ENCODE measurements at places on chromosomes 6 and 20. TPM values are rescaled to one million over a fixed set of nuclear protein-coding genes. Genes with fewer than 3 reads are reported as not detected.

DNA sequence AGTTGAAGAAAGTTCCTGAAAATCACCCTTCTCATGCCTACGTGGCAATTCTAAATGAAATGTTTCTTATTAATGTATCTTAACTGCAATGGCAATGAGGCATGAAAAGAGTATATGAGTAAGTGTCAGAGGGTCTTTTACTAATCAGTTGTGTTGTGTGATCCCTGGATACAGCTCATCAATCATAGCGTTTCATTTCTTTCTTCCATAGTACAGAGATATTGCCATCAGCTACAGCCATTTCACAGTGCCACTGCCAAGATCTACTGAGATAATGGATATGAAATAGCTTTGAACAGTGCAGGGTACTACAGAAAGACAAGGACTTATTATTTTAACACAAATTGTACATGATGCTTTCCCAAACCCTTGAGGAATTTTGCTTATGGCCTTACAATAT, 450.8 kb downstream of the KHDRBS2 start:
- DNase-seq = no peak

DNA sequence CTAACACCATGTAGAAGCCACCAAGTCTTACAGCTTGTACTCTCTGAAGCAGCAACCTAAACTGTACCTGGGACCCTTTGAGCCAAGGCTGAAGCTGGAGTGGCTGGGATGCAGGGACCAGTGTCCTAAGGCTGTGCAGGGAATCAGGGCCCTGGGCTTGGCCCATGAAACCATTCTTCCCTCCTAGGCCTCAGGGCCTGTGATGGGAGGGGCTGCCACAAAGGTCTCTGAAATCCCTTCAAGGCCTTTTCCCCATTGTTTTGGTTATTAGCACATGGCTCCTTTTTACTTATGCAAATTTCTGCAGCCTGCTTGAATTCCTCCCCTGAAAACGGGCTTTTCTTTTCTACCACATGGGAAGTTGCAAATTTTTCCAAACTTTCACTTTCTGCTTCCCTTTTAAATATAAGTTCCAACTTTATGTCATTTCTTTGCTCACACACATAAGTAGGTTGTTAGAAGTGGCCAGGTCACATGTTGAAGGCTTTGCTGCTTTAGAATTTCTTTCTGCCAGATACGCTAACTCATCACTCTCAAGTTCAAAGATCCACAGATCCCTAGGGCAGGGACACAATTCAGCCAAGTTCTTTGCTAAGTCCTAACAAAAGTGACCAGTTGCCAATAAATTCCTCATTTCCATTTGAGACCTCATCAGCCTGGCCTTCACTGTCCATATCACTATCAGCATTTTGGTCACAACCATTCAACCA, 28.2 kb upstream of the ATXN1 start:
- no peak for DNase-seq

DNA sequence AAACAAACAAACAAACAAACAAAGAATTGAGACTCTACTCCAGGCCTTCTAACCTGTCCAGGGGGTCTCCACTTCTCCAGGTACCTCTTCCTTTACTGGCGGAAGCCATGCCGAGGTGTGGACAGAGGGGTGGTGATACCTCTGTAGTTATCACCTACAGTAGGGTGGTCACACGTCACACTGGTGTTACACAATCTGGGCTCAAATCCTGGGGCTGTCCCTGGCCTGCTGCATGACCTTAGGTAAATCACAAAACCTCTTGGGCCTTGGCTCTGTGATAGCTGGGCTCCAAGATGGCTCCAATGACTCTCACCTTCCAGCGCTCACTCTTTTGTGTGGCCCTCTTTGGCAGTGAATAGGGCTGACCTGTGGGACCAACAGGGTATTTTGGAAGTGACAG, 76.8 kb upstream of the ZNFX1 start:
- no peak for DNase-seq

DNA sequence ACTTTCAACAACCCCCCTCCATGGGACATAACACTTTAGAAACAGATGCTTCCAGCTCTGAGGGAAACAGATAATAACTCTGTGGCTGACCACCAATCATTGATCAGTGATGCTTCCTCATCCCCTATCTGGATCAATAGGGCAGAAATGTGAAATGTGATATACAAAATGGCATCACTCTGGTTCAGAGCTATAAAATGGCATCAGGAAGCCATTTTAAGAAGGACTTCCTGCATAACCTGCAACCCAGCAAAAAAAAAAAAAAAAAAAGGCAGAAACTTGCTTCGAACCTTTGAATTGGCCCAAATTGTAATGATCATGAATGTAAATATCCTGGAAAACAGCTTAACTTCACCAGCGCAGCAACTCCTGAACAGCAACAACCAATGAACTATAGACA, 48.0 kb upstream of the RNGTT start:
- no peak for DNase-seq

DNA sequence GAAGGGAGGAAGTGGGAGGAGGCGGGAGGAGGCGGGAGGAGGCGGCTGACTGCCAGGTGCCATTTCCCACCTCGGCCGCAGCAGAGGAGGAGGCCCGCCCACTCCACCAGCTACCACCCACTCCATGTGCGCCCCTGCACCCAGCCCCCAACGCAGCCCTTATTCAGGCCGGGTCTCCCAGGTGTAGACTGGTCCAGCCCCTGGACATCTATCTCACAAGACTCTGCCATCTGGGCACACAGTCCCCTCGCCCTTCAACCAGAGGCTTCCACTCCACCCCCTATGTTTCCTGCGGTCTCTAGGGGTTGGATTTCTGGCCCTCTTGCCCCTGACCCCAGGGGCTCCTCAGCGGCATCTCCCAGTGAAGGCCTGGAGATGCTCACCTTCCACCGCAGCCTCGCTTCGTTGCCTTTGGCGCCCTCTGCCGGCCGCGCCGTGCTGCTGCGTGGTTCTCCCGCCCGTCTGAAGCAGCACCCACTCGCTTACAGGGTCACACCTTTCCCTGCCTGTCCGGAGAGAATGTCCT, 32.6 kb upstream of the FAM83D start:
- DNase-seq = peak; percentile 64

GRCh38 chr6:118408863-118409262, 139.2 kb upstream of the PLN start:
- no peak for DNase-seq

DNA sequence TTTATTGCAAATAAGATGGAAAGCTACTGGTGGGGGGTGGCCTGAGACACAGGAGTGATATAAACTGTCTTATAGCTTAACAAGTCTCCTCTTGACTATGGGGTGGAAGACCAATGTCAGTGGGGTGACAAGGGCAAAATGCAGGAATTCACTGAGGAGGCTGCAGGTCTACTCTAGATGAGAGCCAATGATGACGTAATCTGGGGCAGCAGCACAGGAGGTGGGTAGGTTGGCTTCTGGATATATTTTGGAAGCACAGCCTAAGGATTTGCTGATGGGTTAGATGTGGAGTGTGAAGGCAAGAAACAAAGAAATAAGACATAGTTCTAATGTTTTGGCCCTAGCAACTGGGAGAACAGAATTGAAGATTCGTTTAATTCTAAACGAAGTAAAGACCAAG, 253.2 kb downstream of the PTPRT start:
- no peak for DNase-seq

GRCh38 chr6:13507306-13507860, 20.0 kb upstream of the GFOD1 start:
- no peak for DNase-seq

DNA sequence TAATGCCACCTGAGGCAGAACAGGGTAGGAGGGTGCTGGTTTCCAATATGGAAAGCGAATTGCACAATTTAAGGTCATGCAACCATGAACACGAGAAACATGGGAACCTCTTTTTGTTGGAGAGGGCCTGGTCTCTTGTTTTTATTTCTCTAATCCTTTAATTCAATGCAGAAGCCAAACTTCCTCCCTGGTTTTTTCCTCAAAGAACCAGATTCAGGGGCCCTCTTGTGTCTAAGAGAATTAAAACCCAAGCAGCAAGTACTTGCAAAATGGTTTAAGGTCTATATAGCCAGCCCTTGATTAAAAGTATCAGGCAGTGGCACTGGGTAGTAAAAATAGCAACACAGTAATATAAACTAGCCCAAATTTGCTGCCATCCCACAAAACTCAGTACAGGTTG, 19.5 kb downstream of the GSTA4 start:
- no peak for DNase-seq

DNA sequence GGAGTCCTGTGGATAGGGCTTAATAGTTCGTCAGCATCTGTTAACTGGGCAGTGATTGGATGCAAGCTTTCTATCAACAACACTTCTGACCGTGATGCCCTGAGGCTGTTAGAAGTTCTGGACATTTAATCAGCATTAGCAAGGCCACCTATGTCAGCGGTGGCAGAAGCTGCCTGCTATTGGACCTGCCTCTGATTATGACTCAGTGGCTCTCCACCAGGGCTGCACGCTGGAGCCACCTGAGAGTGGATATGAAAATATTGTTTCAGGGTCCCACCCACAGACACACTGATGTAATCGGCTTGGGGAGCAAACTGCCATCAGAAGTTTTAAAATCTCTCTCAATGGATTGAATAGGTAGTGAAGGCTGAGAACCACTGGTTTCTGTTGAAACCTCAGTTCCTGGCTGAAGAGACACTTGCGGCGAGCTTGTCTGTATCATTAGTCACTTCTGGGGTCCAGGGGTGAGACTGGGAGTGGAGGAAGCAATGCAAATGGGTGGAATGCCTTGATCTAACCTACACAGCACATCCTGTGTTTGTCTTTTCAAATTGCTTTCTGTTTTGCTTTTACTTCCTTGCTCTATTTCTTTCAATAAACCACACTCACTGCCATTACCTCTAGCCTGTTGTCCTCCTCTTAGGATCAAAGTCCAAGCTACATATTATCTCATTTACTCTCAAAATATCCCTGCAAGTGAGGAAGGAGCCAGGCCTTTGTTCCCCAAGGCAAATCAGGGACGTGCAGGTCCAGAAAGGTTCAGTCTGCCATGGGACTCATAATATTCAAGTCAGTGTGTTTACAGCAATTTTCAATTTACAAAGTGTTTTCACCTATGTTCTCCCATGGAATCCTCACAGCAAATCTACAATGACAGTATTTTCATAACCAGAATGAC, 4.2 kb downstream of the CLIC5 start:
- no peak for DNase-seq

DNA sequence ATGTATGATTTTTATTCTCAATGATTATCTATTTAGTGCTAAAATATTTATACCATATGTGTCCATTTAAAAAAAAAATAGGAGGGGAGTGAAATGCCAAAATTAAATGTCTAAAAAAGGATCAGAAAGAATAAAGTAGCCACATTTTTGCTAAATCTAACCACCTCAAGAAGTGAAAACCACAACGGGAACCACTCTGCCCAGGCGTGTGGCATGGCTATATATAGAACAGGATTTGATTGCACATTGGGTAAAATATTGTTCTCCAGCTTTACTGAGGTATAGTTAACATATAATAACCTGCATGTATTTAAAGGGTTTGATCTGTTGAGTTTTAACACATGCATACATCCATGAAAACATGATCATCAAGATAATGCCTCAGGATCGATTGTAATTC, 19.0 kb upstream of the AFDN start:
- no peak for DNase-seq

GRCh38 chr20:36859700-36860330, 16.1 kb upstream of the TLDC2 start:
- DNase-seq = no peak

DNA sequence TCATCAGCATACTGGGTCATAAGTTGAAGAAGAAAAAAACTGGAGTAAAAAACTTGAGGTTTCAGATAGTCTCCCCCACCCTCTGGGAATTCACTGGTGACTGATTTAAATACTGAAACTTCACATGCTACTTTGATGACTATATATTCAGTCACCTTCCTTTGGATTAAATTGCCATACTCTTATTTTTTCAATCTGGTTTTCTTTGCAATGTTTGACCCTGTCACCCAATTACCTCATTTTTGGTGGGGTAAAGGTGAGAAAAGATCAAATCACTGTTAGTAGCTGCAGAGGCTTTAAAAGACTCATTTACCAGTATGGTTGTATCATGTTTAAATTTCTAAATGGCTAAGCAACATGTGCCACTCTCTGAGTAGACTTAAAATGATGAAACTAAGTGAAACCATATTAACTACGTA, 862.7 kb upstream of the FLRT3 start:
- no peak for DNase-seq

GRCh38 chr6:12324099-12324498, 33.9 kb downstream of the EDN1 start:
- DNase-seq = no peak

- DNase-seq = no peak
Observed at GRCh38 chr6:130717657-130718056, 109.5 kb upstream of the SMLR1 start.

GRCh38 chr20:3866464-3866863, 19.8 kb downstream of the MAVS start:
- no peak for DNase-seq

GRCh38 chr20:57465486-57465885, 59.5 kb downstream of the CTCFL start:
- DNase-seq = no peak

GRCh38 chr20:59671661-59672471, 67.5 kb downstream of the PHACTR3 start:
- DNase-seq = no peak

DNA sequence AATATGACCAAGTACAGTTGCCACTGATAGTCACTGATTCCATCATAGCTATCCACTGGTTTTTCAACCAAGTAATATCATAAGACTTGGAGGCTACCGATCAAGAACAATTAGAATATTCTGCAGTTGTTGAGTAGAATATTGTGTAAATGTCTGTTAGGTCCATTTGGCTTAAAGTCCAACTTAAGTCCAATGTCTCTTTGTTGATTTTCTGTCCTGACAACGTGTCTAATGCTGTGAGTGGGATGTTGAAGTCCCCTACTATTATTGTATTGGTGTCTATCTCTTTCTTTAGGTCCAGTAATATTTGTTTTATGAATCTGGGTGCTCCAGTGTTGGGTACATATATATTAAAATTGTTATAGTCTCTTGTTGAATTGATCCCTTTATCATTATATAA, 13.9 kb downstream of the ARFGEF3 start:
- DNase-seq = no peak

GRCh38 chr6:7156643-7157278, 49.0 kb downstream of the RREB1 start:
- no peak for DNase-seq

GRCh38 chr20:45329497-45330319, 18.5 kb downstream of the SDC4 start:
- peak; percentile 88 for DNase-seq

GRCh38 chr6:34248198-34248726, 544 bp downstream of the SMIM29 start:
- DNase-seq = peak; percentile 76

DNA sequence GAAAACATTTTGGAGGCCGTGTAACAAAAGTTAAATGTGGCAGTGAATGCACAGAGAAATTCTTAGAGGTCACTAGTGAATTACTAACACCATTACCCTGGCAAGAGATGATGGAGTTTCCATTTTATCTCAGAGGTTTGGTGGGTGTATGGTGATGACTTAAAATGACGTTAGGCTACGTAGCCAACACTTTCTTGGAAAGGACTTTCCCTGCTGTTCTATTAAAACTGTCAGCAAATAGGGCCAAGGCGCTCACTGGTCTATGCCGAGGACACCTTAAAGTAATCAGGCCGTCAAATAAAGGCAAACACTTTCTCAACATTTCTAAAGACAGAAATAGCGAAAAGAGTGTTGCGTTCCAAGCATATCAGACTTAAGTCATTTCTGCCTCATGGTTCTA, 160.8 kb downstream of the GMPR start:
- DNase-seq = no peak

Gene MYB
- total RNA-seq = 1.1 TPM

Gene BMP2
- 5.0 TPM for total RNA-seq

Gene TRERF1
- total RNA-seq = 4.1 TPM

Gene GLP1R
- total RNA-seq = not detected

Gene SLC22A2
- not detected for total RNA-seq

Gene ENPP4
- total RNA-seq = 18.2 TPM
